AG20443 (cell line): ENCODE measurements at places on chromosomes 6 and 20.

DNA sequence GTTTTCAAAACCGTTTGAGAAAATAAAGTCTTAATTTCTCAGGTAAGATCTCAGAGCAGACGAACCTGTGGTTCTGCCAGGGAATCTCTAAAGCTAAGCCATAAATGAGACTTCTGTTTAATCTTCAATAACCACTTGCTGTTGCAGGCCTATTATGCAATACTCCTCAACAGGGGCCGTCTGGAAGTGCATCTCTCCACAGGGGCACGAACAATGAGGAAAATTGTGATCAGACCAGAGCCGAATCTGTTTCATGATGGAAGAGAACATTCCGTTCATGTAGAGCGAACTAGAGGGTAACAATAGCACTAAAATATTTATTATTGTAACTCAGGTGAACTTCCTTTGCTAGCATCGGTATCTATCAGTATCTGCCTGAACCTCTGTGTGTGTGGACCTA lies 223.7 kb downstream of the ARHGAP18 start:
- DNase-seq, result no peak

DNA sequence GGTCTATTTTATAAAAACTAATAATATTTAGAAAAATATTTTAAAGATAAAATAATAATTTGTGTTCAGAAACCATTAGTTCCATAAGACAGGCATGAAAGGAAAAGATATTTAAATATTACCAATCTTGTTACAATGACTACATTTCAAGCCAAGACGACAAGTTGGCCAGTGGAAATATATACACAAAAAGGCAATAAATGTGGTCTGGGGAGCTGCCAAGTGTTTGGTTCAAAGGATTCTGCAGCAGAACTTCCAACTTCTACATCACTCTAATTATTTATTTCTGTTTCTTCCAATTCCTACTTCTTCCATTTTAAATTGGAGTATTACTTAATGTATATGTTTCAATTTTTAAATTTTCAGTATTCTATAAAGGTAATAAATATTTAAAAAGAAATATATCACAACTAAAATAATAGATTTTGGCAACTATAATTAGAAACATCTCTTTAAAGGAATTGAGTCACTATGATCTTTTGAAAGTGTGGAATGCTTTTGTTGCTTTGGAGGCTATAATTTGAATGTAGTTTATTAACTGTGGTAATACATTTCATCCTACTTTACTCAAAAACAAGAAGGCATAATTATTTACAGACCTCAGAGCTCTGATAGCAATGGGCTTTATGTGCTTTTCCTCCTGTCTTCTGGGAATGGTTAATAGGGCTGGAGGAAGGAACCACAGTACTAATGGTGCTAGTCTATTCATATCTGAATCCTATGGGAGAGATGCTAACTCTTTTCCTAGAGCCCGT lies 129.7 kb upstream of the FAM184A start:
- DNase-seq, result peak; percentile 8

- no peak for DNase-seq
Measured at GRCh38 chr20:24837781-24838450, 111.2 kb upstream of the CST7 start.

DNA sequence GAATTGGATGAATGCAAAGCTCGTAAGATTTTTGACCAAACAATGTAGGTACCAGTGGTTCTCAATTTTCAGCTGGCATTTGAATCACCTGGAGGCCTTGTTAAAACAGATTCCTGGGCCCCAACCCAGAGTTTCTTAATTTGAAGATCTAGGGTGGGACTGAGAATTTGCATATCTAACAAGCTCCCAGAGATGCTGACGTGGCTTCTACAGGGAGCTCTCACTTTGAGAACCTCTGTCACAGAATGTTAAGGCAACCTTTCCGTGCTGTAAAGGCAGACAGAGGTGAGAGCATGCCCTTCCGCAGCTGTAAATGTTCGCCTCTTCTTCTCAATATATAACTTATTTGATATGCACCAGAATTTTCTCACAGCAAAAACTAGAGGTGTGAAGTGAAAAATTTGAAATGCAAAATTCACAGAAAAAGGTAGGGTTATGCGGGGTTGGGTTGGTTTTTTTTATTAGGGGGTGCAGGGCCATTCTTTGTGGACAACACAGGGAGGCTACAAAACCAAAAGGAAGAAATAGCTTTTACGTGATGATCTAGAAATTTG lies 69.4 kb downstream of the BMP2 start:
- DNase-seq, result no peak

DNA sequence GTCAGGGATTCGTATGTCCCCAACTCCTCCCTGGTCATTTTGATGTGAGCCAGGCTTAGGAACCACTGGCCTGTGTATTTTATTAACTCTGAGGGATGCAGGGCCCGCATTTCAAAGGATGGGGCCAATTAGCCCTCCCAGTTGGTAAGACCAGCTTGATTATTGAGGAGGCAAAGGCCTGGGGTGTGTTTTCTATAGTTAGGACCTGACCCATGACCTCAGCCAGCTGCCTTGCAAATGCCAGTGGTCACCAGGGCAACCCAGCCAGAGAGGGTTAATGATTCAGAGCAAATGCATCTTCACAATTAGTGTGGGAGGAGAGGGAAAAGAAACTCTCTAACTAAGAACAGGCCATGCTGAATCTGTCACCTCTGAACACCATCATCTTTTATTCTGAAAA lies 835.4 kb downstream of the MAFB start:
- peak; percentile 76 for DNase-seq

DNA sequence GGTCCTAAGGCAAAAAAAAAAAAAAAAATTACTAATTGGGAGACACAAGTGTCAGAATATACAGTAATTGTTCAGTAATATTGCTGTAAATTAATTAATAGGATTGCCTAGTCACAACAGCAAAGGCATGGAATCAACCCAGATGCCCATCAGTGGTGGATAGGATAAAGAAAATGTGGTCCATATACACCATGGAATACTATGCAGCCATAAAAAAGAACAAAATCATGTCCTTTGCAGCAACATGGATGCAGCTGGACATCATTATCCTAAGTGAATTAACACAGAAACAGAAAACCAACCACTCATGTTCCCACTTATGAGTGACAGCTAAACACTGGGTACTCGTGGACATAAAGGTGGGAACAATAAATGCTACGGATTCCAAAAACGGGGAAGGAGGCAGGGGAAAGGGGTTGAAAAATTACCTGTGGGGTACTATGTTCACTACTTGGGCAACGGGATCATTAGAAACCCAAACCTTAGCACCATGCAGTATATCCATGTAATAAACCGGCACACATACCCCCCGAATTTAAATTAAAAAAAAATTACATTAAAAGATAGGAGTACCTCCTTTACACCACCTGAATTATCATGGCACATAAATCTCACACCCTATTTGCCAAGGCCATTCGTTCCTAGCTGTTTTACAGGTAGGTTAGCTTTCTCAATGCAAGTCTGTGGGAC lies 689 bp upstream of the PFDN4 start:
- no peak for DNase-seq

- no peak for DNase-seq
Measured at GRCh38 chr6:26195924-26196845, 109.0 kb downstream of the HFE start.

DNA sequence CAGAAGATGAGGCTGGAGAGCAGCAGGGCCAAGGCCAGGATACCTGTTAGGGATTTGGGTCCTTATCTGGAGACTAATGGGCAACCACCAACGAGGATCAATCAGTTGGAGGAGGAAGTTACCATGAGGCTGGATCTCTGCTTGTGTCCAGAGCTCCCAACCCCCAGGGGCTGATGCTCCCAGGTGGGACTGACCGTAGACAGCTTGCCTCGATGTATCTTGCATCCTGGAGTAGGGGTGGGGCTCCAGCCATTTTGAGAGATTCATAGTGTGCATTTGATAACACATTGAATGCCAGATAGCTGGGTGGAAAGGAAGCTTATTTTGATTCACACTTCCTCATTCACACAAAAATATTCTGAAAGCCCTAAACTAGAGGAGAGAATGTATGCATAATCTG lies 4.6 kb upstream of the RFPL4B start:
- DNase-seq, result no peak

GRCh38 chr6:137571854-137572253 lies 77.7 kb upstream of the OLIG3 start:
- no peak for DNase-seq

DNA sequence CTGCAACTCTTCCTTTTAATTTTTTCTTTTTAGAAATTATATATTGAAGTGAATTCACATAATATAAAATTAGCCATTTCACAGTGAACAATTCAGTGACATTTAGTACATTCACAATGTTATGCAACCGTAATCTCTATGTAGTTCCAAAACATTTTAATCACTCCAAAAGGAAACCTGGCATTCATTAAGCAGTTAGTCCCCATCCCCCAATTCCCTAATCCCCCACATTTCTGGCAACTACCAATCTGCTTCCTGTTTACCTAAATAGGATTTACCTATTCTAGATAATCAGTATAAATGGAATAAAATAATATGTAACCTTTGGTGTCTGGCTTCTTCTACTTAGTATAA lies 8.5 kb upstream of the DDX27 start:
- DNase-seq, result no peak

- no peak for DNase-seq
Measured at GRCh38 chr20:61561111-61561830, 309.2 kb downstream of the CDH4 start.

DNA sequence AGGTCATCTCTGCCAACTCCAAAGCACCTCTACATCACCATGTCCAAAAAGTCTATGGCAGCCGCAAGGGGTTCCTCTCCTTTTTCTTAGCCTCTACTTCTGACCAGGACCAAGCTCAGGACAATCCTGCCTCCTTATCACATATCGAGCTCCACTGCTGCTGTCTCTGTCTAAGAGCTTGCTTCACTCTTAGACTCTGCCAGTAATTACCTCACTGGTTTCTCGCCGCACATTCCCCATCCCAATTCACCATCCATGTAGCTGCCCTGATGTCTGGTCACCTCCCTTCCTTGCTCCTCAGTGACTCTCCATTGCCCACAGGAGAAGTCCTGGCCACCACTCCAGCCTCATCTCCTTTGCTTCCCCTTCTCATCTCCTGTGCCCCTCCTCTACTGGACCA lies 24.1 kb upstream of the PI16 start:
- DNase-seq, result peak; percentile 56

GRCh38 chr20:13700761-13701160 lies 62.0 kb upstream of the TASP1 start:
- DNase-seq, result no peak

DNA sequence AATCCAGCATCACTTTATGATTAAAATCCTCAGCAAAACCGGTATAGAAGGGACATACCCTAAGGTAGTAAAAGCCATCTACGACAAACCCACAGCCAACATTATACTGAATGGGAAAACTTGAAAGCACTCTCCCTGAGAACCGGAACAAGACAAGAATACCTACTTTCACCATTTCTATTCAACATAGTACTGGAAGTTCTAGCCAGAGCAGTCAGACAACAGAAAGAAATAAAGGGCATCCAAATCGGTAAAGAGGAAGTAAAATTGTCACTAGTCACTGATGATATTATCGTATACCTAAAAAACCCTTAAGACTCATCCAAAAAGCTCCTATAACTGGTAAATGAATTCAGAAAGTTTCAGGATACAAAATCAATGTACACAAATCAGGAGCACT lies 33.3 kb downstream of the BLOC1S5 start:
- DNase-seq, result no peak

GRCh38 chr20:35179292-35180212 lies 7.7 kb downstream of the PROCR start:
- no peak for DNase-seq

DNA sequence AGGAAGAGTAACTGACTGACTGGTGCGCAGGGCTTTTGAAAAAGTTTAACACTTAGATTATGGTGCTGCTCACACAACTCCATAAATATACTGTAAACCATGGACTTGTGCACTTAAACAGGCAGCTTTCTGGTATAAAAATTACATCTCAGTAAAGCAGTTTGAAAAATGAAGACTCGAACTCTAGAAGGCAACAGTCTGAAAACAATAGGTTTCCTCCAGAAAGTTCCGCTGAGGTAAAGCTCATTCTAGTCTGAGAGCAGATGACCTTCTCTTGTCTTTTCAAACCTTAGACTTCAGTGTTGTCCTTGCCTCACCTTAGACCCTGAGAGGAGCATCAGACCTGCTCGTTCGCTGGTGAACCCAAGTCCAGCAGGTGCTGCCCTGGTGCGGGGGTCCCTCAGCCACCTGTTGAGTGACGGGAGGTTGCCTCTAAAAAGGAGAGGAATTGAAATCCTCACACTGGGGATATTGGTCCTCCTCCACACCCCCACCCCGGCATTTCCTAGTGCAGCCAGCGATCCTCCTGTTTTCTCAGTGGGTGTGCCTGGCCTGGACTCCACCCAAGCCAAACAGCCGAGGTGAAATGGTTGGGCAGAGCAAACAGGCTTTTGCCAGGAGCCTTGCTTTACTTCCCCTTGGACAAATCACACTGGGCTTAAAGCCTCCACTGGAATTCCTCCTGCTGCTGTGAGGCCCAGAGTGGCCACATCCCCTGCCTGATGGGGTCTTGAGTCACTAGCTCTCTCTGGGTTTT lies 14.7 kb upstream of the PYGB start:
- peak; percentile 71 for DNase-seq

- no peak for DNase-seq
Measured at GRCh38 chr6:157305670-157306653, 17.4 kb downstream of the TMEM242 start.

DNA sequence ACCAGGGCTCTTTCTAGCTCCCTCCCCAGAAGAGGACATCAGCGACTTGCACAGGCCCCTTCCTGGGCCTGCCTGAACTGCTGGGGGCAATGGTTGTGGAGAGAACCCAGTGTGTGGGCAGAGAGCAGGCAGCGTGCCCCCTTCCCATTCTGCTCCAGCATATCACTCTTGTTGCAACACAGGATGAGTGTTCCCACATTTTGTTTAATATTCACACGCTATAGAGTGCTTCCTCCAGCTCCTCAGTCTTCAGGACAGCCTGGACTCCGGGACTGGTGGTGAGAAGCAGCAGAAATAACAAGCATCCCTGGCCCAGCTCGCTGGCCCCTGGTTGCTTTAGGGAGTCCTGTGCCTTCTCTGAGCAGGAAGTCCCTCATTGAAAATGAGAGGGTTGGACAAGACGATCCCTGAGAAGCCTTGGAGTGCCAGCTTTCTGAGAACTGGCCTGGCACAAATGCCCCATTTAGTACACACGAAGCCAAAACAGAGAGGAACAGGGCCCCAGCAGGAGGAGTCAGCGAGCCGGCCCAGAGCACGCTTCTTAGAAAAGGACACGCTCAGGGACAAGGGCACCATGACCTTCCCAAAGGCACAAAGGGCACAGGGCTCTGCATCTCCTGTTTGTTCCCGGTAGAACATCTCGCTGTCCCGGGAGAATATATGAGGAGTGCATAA lies 84.2 kb upstream of the FOXC1 start:
- DNase-seq, result peak; percentile 41
